ENCODE measurements at places on chromosomes 2 and 18.

- DNase-seq = no peak
Observed at GRCh38 chr2:105977807-105978206, 216.3 kb downstream of the UXS1 start.

- DNase-seq = no peak
Observed at GRCh38 chr2:154350911-154351310, 347.6 kb upstream of the KCNJ3 start.

GRCh38 chr2:177998996-177999395 is 73.6 kb downstream of the PDE11A start:
- no peak for DNase-seq

GRCh38 chr2:223786236-223786635 is 51.1 kb downstream of the AP1S3 start:
- DNase-seq = no peak

Data from effector CD8-positive, alpha-beta T cell (primary cell).